ENCODE measurements at places on chromosomes 16 and 17.

- ATAC-seq: peak; percentile 86
Observed at GRCh38 chr17:3865176-3865575, 19.1 kb upstream of the NCBP3 start.

DNA sequence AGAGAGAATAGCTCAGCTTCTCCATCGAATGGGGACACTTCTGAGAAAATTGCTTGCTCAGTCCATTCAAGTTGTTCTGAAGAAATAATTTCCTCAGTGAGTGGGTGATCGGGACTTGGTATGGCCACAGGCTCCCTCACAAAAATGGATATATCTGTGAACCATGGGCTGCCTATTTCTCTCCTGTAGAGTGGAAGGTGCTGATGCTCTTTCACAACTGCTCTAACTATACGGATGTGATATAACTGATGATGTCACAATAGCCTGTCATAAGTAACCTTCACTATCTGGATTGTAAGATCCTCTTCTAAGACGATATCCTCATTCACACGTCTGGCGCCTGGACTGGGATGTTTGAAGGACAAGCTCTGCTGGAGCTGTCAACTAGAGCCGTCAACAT is 4.7 kb upstream of the CCL18 start:
- ATAC-seq: no peak

DNA sequence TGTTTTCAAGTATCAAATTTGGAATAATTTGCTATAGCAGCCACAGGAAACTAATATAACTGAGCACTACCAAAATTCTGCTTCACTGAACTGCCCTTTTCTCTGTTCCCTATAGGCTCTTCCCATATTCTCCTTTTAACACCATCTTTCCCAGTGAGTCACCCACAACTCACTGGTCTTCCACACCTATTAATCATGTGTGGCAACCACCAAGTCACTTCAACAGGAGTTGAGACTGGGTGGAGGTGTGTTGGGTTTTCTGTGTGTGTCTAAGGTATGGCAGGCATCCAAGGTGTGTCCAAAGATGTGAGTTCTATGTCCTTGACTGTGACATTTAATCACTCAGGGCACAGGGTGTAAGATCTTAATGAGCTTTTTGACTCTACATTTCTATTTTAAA is 610.0 kb upstream of the CDH11 start:
- ATAC-seq: no peak

- ATAC-seq: no peak
Observed at GRCh38 chr16:2089706-2090480, 42.1 kb downstream of the TSC2 start.

DNA sequence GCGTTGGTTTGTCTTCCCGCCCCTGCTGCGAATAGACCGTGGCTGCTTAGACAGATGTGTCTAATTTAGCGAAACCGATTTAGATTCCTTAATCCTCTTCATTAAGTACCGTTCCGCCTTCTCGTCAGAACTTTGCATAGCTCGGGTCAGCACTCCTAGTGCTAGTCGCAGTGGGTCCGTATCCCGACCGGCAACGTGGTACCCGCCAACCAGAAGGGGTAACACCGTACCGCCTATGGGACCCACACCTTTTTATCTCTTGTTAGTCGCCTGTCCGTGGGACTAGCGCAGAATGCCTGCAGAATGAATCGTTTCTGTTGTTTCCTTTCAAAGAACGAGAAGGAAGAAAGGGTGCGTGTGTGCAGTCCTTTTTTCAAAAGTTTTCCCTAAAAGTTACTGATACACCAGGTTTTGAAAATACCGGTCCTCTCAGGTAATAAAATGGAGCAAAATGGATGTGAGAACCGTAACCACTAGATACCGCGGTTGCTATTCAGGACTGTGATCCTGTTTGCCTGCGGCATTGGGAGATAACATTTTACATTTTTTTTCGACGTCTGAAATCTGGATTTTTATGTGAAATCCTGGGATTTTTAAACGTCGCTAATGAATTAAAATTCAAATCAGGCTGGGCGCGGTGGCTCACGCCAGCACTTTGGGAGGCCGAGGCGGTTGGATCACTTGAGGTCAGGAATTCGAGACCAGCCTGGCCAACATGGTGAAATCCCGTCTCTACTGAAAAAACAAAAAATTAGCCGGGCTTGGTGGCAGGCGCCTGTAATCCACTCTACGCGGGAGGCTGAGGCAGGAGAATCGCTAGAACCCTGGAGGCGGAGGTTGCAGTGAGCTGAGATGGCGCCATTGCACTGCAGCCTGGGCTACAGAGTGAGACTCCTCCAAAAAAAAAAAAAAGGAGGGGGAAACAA is 998 bp upstream of the SRSF1 start:
- peak; percentile 46 for ATAC-seq

- ATAC-seq: no peak
Observed at GRCh38 chr17:72423718-72424117, 302.9 kb downstream of the SOX9 start.

- no peak for ATAC-seq
Observed at GRCh38 chr17:66687570-66688284, 147.2 kb upstream of the CACNG5 start.

GRCh38 chr17:3944485-3945388 is 19.5 kb downstream of the ATP2A3 start:
- peak; percentile 91 for ATAC-seq

DNA sequence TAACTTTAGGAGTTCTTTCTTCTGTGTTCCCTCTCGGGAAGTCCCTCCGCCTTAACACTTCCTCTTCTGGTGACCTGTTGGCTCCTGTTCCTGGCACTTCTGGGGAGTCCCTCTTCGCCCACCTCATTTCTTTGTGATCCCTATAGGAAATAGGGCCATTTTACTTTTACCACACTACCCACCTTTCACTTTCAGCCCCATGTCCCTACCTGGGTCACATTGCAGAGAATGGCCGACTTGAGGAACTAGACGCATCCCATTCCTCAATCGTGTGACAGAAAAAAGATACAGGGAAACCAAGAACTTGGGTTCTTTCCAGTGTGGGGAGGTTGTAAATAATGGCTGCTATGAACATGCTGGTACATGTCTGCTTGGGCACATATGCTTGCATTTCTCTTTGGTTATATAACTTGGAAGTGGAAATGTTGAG is 6.6 kb downstream of the IL21R start:
- ATAC-seq: no peak

DNA sequence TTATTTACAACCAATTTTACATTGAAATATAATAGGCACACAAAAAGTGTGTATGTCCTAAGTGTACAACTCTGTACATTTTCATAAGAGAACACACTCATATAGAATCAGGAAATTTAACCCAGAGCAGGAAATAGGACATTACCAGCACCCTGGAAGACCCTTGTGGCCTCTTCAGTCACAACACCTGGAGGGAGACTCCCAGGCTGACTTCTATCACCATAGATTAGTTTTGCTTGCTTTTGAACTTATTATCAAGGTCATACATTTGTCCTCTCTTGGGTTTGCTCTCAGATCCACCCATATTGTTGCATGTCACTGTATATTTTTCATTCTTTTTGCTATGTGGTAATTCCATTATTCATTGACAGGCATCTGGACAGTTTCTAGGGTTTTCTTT is 5.8 kb downstream of the RIPOR1 start:
- no peak for ATAC-seq

GRCh38 chr17:56175299-56175955 is 22.2 kb downstream of the ANKFN1 start:
- ATAC-seq: no peak

DNA sequence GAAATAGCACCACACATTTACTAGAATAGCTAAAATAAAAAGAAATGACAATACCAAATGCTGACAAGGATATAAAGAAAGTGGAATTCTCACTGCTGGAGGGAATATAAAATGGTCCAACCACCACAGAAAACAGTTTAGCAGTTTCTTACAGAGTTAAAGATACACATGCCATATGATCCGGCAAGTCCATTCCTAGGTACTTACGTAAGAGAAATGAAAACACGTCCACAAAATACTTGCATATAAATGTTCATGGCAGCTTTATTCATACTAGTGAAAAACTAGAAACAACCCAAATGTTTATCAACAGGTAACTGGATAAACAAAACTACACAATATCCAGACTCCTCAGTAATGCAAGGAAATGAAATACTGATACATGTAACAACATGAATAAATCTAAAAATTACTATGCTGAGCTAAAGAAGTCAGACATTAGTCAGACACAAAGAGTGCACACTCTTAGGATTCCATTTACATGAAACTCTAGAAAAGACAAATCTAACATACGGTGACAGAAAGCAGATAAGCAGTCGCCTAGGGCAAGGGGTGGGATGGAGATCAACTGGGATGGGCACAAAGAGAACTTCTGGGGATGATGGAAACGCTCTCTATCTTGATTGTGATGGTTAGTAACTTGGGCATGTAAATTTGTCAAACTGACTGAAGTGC is 76.4 kb downstream of the SMG6 start:
- ATAC-seq: no peak

- no peak for ATAC-seq
Observed at GRCh38 chr16:80741724-80742123, 62.7 kb downstream of the CDYL2 start.

DNA sequence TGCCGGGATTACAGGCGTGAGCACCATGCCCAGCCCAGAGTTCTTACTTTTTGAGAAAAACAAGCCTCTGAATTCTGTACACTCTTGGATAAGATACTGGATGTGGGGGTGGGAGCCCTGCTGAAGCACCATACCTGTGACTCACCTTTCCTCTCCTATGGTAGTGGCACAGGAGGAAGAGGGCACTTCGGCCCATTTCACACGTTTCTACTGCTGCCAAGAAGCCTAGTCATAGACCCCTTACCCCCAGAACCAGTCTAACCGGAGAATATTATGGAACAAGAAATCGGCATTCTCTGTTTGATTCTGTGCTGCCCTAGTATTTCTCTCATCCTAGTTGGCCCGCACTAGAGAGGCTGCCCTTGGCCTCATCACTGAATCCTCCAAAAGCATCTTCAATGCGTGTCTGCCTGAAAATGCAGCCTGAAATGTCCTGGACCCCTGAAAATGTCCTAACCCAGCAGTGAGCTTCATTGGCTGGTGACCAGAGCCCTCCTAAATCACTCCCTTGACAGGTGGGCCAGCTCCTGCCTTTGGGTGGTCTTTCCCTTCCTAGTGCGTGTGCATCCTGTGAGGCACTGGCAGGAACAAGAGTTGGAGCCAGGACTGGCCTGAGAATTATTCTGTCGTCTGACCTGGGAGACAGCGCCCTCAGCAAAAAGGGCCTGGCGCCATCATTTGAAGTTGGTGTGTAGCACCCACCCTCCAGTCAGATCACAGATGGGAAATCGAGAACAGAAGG is 37.9 kb downstream of the NDEL1 start:
- ATAC-seq: no peak

- no peak for ATAC-seq
Observed at GRCh38 chr16:84262031-84262430, 22.2 kb upstream of the KCNG4 start.

GRCh38 chr17:48241770-48242497 is 134.4 kb downstream of the SNX11 start:
- no peak for ATAC-seq

DNA sequence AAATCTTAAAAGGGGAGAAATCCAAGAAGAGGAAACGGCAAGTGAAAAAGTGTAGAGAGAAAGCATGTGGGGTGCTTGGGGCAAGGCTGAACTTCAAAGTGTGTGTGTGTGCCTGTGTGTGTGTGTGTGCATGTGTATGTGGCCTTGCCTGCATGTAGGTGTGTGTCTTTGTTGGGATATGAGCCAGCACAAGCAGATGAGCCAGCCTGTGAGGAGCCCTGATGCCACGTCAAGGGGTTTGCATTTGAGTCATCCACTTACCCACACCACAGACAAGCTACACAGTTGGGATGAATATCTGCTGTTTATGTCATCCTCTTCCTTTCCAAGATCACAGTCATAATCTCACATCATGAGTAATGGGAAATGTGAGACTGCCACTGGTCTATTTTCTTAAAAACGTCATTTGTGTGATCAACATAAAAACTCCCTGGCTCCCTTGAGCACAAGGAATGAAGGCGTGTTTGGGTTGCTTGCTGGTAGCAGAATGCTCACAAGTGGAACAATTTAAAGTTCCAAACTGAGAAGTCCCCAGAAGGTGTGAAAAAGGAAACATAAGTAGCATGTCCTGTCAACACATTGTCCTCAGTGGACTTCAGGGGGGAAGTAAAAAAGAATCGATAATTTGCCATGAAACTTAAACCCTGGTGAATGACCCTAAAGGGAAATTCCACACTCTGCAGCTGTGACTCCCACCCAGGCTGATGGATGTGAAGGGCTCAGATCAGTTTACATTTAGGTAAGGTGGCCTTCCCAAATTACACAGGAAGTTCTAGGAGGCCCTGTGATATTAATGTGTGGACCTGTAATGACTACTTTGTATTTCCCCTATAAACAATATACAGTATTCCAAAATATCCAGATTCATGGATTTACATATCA is 14.7 kb downstream of the KCTD19 start:
- peak; percentile 98 for ATAC-seq

DNA sequence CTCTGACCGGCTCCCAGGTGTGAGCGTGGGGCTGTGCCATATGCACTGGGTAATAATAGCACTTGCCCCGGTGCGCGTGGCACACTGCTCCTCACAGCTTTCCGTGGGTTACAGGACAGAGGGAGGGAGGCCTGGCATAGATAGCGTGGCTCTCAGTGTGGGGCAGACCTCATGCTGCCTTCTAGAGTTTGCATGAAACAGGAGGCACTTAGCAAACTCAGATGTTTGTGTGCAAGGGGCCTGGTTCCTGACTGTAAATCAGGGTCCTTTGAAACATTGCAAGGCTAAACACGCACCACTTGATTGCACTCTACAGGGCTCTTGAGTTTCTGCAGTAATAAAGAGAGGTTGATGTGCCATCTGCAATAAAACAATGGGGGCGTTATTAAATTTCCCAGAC is 101.7 kb downstream of the RPTOR start:
- ATAC-seq: no peak

DNA sequence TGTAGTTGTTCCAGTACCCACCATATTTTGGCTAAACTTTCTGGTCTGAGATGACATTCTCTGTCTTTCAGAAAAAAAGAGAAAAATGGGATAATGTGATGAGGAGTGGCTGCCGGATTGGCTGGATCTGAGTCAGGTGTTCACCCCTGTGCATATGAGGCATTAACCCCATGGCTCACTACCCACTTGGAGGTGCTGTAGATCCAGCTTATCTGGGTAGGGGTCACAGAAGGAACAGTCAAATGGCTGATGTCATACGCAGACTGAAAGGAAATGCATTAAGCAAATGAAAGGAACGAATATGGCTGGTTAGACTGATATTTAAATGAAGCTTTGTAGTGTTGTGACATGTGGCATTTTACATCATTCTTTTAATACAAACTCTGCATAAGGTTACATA is 17.3 kb downstream of the MAP2K6 start:
- ATAC-seq: no peak

All from SK-N-SH treated with all-trans-retinoic acid at 6 μM for 48 hours (cell line).